Mammary microvascular endothelial cell (primary cell): ENCODE measurements at places on chromosomes 1 and 21. TPM values are rescaled to one million over a fixed set of nuclear protein-coding genes. Genes with fewer than 3 reads are reported as not detected.

The ZNF683 gene
- not detected in 2 replicates for total RNA-seq

The CDCA8 gene
- total RNA-seq: 31.5 and 34.0 TPM in 2 replicates

The RIMKLA gene
- total RNA-seq: under 0.01 TPM in 1 of 2 replicates, not detected in the other

The TRIM67 gene
- not detected in 2 replicates for total RNA-seq

The SPRR2F gene
- total RNA-seq: not detected in 2 replicates

The COL11A1 gene
- total RNA-seq: not detected in 2 replicates

The MACO1 gene
- 13.5 and 18.5 TPM in 2 replicates for total RNA-seq

The EFNA4 gene
- 7.9 and 9.4 TPM in 2 replicates for total RNA-seq

The KRTAP19-1 gene
- total RNA-seq: not detected in 2 replicates

The TSNAX gene
- total RNA-seq: 23.4 and 26.4 TPM in 2 replicates

The TAF12 gene
- 15.1 and 17.6 TPM in 2 replicates for total RNA-seq

The ANKRD34A gene
- 0.05 and 0.07 TPM in 2 replicates for total RNA-seq
